Coronary artery (tissue), 2 donors: ENCODE measurements at places on chromosomes 6 and 20.
A peak's percentile ranks its signal among the peaks of the same experiment; 100 is the strongest.

DNA sequence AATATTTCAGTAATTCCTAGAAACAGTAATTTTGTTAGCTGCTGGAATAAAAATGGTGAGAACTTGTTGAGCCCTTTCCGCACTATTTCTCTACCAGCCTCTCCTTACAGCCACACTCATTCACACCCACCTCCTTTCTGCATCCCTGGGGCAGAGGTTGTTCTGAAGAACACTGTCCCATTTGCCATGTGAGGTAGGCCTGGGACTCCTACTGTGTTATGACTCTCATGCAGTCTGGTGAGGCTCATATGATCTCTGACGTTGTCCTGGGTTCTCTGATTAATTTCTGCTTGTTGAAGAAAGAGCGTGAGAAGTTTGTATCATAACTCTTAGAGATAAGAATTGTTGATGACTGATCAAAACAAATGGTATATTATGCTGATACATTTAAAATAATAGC lies 4.1 kb upstream of the KCNQ5 start:
- no peak for DNase-seq

GRCh38 chr6:35687658-35688604 lies 784 bp downstream of the FKBP5 start:
- peak; percentile 81 for DNase-seq

DNA sequence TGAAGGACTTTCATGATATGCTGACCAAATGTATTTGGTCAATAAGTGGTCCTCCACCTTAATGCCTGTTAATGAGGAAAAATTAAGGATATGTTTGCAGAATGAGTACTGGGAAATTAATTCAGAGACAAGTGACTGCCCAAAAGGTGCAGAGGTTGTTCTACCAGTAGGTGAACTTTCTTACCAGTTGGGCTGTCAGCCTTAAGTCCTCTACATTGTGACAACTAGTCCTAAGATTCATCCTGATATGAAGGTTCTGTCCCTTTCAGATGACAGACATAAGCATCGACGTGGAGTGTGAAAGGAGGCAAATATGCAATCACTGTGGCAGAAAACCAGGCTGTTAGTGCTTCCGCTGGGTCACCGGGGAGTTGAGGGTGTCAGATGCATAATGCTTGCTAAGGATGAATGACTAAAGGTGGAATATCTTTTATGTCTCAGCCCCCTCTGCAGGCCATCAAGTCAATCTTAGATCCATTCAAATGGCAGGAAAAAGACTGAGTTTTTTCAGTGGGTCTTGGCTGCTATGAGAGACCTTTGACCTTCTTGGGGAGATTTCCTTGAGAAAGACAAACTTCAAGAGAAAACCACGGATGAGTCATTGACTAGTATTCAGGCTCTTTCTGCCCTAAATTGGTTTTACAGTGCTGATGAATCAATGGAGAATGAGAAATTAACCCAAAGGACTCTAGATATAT lies 226.0 kb downstream of the TPBG start:
- DNase-seq: no peak

GRCh38 chr6:158649289-158650143 lies at the start of gene SYTL3:
SYTL3 (plus strand) TSS chr6:158650054; CDS start chr6:158663269, 13,215 bp downstream.
- no peak for DNase-seq

DNA sequence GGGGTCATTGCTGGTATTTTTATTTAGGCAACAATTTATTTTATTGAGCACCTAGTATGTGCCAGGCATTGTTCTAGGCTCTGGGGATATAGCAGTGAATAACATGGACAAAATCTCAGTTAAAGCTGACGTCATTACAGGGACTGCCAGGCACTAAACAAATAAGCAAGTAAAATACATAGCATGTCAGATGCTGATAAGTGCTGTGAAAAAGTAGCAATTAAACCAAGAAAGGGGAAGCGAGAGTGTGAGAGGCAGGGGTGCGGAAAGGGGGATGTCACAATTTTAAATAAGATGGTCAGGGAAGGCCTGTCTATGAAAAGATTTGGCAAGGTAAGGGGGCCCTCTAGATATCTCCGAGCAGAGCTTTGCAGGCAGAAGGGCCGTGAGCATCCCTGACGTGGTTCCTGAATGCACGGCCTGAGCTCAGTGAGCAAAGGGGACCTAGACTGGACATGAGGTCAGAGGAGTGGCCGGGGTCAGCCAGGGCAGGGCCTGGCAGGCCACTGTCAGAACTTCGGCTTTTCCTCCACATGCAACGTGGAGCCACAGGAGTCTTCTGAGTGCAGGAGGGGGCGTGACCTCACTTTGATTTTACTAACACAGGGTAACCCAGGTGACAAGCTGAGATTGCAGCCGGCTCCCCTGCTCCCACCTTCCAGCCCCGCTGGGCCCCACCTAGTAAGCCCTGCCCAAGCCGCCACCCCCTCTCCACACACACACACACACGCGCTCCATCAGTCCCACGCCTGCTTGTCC lies 24.2 kb upstream of the SIRPA start:
- no peak for DNase-seq

- DNase-seq: no peak
These were observed 169.0 kb downstream of the BACH2 start for GRCh38 chr6:90127595-90127994.

GRCh38 chr6:130240232-130240631 lies 17.5 kb upstream of the SAMD3 start:
- DNase-seq: no peak

DNA sequence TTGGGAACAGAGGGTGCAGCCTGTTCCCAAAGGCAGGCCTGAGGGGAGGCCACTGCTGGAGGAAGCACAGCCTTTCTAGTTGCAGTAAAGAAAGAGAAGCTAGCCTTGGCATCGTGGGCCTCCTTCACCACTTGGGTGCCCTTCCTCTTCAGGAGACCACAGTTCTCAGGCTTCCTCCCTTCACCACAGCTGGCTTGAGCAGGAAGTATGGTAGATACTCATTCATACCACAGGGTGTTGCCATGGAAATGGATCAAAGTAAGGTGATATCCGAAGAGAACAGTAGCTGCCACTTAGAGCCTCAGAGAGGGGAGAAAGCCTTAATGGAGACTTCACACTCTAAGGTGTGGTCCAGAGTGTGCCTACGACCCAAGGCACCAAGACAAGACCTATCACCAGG lies 120.4 kb upstream of the RIPOR2 start:
- no peak for DNase-seq

GRCh38 chr6:45864651-45865050 lies 151.0 kb downstream of the CLIC5 start:
- DNase-seq: no peak

DNA sequence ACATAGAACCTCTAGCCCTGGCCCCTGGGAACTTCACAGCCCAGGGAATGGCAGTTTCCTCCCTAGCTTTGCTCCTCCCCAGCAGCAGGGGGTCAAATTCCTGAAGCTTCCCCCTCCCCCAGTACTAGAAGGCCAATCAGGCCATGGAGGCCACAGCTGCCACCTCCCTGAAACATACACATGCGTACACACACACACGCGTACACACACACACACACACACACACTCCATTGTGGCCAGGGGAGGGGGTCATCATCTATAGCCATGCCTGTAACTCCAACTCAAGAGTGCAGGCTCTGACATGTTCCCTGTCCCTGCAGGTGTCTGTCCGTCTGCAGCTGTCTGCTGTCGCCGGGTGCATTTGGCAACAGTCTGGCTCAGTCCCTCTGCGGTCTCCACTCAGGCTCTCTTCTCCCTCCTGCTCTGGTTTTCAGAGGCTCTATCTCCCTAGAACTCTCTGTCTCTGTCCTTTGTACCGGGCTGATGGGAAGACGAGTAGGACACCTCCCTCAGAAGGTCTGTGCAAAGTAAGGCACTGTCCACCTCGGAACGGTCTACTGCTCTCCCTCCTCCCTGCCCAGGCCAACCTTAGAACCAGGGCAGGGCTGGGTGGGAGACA lies 1.4 kb downstream of the LRFN2 start:
- no peak for DNase-seq

DNA sequence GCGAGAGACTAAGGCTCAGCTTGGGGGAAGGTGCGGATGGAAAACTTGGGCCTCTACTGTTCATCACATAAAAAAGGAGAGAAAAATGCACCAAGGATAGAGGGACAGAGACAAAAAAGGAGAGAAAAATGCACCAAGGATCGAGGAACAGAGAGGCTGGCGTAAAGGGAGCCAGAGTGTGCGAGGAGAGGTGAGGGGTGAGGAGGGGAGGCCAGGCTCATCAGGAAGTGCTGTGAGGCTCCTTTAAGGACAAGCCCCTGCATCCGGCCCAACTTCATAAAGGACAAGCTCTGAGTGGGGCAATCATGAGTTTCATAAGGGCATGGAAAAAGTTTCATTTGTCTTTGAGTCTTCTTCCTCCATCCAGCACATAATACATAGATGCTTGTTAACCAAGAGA lies 117.2 kb upstream of the NXT1 start:
- DNase-seq: no peak

- DNase-seq: no peak
These were observed 5.6 kb upstream of the HECA start for GRCh38 chr6:139129284-139129683.

GRCh38 chr6:157329829-157330228 lies 6.5 kb upstream of the TMEM242 start:
- no peak for DNase-seq

DNA sequence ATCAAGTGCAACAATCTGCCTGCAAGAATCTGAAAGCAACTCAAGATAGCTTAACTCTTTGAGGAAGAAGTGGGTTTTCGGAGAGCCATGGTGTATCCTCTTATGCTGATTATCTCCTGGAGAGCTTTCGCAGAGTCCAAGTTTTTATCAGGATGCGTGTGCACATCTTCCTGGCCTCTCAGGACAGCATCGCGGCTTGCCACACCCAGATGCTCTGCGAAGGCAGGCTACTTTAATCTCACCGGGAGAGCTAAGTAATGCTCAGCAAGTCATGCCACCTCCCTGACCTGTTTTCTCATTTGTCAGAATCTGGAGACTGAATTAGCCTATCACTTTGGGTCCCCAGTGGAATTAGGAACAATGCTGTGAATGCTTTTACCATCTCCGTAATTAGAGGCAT lies 52.9 kb downstream of the TTI1 start:
- no peak for DNase-seq
